ENCODE measurements at places on chromosomes 16 and 17.

DNA sequence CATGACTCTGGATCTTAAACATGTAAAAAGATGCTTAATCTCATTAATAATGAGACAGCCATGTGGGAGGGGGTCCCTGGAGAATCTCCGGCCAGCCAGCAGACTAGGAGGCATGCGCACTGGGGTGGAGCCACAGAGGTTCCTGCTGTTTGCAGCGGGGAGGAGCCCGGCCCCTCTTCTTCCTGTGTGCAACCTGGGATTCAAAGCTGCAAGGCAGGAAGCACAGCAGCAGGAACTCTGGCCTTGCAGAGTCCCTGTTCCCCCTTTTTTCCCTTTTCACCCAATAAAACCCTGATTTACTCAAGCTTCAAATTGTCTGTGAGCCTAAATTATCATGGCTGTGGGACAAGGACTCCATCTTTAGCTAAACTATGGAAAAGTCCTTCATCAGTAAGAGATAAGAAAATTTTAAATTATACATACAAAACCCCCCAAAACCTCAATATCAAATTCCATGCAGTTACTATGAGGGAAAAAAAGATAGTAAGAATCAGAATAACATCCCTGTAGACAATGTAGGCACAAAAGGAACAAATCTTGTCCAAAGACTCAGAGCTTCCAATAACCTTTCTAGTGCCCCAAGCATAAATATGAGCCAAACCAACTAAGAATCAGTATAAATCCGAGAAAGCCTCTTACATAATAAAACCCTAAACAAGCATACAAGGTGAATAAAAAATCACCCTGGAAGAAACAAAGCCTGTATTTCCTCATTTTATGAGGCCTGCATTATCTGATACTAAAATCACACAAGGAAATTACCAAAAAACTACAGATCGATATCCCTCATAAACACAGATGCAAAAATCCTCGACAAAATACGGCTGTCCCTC, 12.1 kb downstream of the CFDP1 start:
- peak; percentile 38 for DNase-seq

DNA sequence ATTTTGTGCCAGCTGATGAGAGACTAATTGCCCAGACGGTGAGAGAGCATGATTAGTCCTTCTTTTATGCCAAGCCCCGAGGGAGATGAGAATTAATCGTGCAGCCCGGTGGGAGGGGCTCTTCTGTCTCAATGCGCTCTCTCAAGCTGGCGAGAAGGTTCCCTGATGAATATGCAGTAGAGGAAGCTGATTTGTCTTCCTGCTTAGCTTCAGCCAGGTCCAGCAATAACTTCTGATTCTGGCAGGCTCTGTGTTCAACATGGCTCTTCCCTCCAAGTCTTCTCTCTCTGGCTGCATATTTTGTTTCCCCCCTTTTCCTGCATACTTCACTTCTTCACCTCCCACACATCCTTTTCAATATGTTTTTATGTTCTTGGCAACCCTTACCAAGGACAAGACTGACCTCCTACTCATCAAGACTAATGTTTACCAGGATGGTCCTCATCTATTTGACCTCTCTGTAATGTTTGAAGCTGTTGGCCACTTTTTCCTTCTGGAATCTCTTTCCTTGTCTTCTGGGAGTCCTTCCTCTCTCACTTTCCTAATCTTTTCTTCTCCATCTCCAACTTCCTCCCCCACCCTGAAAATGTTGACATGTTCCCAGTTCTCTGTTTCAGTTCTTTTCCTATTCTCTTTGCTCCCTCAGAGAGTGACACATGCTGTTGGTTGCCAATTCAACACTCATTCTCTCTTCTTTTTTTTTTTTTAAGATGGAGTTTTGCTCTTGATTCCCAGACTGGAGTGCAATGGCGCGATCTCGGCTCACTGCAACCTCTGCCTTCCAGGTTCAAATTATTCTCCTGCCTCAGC, 33.1 kb downstream of the ARL4D start:
- no peak for DNase-seq

DNA sequence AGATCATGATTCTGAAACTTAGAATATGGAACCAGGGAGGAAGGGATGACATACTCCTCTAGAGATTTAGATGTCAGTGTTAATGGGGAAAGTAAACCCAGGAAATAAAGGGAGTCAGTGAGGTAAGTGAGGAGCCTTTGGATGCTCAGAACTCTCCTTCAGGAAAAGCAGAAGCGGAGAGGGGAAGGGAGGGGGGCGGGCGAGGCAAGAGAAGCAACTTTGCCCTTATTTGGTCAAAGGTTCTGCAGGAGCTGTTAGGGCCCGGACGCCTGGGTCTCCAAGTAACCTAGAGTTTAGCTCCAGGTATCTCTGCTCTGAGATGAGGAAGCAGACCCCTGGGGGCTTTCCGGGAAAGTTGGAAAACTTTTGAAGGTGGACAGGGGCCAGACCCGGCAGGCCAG, 1.3 kb downstream of the PFN1 start:
- DNase-seq = peak; percentile 48

DNA sequence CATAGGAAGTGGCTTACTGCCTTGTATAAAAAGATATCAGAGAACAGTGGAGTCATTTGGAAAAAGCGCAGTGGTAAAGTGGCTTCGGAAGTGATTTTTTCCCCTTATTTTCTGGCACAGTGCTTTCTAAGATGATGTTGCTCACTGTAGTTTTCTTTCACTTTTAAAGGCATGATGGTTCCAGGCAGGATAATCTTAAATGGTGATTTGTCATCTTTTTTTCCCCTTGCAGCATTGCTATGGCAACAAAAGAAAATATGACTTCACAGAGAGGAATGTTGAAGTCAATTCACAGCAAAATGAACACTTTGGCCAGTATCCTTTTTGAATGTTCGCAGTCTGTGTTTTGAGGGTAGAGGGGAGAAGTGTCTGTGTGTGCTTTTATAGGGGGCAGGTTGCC, 42.5 kb downstream of the GOSR1 start:
- no peak for DNase-seq

- no peak for DNase-seq
Measured at GRCh38 chr17:40632216-40632615, 15.4 kb downstream of the SMARCE1 start.

GRCh38 chr16:85281181-85281580, 168.9 kb upstream of the CIBAR2 start:
- DNase-seq = no peak

GRCh38 chr17:30908717-30909420, 2.8 kb upstream of the TEFM start:
- DNase-seq = no peak

GRCh38 chr17:80942423-80943345, 49.0 kb upstream of the CHMP6 start:
- DNase-seq = no peak

GRCh38 chr17:17077861-17078732, 35.8 kb downstream of the MPRIP start:
- DNase-seq = no peak

DNA sequence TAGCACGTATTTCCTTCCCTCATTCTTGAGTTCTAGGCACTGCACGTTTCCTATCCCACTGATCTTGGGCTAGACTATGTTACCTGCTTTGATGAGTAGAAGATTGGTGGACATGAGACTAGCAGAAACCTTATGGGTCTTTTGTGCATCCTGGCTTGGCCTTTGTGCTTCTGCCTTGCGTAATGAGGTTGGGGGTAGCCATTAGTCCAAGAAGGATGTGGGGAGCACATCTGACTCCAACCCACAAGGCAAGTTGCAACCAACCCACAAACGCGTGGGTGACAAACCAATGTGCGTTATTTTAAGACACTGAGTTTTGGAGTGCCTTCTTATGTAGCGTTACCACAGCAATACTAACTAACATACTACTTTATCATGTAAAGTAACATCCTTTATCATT, 180.4 kb upstream of the IRX5 start:
- DNase-seq = no peak

DNA sequence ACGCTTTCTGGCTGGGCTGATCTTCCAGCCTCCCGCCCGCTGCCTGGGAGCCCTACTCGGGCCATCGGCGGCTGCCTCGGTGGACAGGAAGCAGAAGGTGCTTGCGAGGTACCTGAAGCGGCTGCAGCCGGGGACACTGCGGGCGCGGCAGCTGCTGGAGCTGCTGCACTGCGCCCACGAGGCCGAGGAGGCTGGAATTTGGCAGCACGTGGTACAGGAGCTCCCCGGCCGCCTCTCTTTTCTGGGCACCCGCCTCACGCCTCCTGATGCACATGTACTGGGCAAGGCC, 30.7 kb downstream of the CIITA start:
- DNase-seq = no peak

DNA sequence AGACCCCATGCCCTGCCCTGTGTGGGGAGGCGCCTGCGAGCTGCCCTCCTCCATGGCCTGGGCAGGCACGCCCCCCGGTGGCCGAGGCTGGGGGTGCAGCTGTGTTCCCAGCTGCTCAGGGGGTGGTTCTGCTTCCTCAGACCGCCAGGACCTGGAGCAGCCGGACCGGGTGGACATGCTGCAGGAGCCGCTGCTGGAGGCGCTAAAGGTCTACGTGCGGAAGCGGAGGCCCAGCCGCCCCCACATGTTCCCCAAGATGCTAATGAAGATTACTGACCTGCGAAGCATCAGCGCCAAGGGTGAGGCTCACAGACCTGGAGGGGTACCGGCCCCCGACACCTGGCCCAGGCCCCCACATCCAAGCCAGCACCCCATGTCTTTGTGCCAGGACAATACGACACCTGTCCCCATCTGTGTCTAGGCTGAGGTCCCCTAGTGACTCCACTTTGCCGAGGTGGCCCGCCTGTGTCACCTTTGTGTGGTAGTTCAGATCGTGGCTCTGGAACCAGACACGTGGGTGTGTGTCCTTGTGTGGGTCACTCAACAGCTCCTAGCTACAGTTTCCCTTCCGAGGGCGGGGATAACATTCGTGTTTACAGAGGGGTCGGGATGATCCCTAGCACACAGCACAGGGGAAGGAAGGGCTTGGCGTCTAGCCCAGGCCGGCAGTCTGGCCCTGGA, 9.3 kb downstream of the GJD3 start:
- DNase-seq = peak; percentile 63

DNA sequence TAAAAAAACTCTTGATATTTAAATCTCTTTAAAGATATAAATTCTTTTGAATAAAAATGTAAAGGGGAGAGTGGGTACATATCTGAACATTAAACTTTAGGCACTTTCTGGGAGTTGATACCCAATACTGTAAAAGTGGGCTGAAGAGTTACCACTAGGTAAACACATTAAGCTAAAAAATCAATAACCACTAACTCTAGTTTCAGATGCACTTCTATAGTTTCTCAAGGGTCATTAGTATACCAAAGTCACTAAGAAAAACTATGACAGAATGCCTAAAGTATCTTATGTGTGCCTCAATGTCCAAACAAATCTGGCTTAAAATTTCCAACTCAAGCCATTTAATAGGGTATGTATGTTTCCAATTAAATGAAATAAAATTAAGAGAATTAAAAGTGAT, 13.1 kb upstream of the CFDP1 start:
- no peak for DNase-seq

- no peak for DNase-seq
Measured at GRCh38 chr16:68077866-68078700, 7.1 kb upstream of the NFATC3 start.

DNA sequence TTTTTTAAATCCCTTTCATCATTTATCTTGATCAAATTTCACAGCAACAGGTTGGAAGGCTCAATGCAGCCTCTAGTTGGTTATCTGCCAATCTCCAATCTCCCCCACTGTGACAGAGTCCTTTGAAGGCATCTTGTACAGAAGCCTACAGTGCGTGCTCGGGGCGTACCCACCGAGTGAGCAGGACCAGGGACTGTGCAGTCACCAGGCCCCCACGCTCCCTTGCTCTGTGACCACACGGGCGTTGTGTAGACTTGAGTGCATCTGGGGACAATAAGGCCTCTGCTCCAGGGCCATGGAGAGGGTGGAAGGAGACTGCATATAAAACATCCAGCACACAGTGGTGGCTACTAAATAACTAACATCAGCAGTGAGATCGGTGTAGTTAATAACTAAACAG, 63.4 kb downstream of the GTF3C1 start:
- DNase-seq = no peak

DNA sequence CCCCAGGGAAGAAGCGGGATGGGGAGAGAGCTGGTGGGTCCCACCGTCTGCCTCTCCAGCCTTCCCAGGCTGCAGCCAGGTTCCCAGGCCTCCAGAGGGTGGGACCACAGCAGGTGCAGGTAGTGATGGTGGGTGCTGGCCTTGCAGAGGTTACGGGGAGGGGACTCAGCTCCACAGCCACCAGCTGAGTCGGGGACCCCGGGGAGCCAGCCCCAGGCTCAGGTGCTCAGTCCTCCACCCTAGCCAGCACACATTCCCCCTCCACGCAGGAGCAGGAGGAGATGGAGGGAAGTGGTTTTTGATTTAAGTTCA, 5.0 kb downstream of the TP53I13 start:
- no peak for DNase-seq

- no peak for DNase-seq
Measured at GRCh38 chr17:29016345-29017210, 10.7 kb upstream of the SEZ6 start.

DNA sequence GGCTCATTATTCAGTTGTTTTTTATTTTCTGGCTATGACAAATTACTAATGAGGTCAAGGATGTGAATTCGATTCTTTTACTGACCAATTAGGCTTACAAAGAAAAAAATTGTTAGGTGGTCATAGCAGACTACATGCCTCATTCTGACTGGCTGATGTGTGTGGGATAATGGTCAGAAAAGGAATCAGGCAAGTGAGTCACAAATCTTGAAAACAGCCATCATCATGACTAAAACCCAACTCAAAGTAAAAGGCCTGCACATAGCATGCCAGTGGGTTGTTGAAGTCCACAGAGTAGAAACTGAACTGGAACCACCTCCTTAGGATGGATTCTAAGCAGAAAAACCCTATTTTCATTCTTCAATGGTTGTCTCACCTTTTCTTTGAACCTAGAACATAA, 8.6 kb downstream of the RPGRIP1L start:
- DNase-seq = no peak

- no peak for DNase-seq
Measured at GRCh38 chr16:64669573-64669972, 452.3 kb downstream of the CDH11 start.

DNA sequence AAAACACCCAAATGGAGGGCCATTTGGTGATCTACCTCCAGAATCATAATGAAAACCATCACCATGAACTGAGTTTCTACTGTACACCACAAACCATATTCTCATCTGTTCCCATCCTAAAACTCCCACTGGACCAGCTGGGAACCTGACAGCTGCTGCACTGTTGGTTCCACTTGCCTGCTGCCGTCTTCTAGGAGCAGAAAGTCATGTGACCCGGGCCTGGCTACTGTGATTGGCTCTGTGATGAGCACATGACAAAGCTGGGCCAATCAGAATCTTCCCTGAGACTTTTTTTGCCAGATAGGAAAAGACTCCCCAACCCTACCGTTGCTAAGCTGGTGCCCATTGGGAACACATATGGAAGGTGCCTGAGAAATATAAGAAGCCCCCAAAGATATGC, 264.2 kb downstream of the MRTFB start:
- DNase-seq = no peak

GRCh38 chr17:68433211-68433610, 24.1 kb downstream of the WIPI1 start:
- no peak for DNase-seq

GRCh38 chr17:2936351-2936750, 127.1 kb downstream of the OR1D5 start:
- no peak for DNase-seq

GRCh38 chr16:74807052-74807646, 32.5 kb upstream of the FA2H start:
- DNase-seq = no peak
